ENCODE measurements at places on chromosomes 3 and 15.

DNA sequence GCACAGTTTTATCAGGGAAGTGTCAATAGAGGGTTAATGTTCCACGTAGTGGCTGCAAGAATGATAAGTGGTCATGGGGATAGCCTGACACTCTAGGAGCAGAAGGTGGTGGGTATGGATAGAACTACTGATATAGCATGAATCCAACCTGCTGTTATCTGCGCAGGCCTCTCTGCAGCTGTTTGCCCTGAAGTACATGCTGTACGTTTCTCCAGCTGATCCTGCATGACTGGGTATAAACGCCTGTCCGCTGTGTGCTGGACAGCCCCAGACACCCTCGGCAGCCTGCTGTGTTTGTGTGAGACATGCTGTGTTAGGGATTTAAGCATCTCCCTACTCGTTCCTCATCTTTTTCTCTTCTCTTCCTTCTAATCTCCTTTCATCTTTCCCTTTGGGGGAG, 87.1 kb downstream of the LPP start:
- DNase-seq: no peak

DNA sequence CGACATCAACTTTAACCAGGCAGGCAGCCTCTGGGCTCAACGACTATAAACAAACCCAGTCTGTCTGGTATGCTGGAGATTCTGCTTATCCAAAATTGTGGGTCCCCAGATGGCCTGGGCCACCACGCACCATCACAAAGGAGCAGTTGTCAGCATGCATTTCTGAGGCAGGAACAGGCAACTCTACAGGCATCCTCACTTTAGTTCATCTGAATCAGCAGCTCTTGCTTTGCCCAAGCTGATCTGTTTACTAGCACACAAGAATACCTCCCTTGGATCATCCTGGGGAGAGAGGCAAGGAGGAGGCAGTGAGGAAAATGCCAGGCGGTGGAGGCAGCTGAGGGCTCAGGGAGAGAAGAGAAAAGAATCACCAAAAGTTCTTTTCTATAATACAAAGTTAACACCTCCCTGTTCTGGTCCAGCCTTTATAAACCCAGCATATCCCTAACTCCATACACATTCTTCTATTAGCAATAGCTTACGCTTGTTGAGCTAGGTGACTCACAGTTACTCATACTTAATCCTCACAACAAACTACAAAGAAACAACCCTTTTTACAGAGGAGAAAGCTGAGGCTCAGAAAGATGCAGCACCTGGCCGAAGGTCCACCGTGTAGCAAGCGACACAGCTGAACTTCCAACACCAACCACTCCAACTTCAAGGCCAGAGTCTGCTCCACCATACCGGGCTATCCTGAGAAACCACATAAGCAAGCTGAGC, 33.6 kb downstream of the ZDHHC3 start:
- DNase-seq: no peak

DNA sequence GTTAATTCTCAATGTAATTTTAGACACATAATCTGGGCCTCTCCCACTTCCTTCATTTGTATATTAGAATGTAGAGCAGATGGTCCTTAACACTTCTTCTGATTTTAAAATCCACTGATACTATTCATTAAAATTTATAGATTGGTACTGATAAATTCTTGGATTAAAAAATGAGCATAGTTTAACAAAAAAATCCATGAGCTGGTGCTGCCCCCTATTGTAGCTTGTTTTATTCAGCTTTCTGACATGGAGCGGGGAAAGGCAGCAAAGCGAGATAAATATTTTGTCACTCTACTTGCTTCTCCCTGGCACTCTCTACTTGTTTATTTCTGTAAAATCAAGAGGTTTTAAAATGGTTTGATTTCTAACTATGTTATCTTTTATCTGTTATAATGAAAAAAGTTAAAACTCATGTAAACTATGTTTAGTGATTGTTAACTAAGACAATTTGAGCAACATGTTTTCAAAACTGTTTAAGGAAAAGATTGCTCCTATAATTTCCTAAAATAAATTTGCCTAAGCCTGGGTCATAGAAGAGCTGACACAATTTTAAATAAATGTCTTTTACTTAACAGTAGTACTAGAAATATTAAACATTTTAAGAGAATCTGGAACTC, 26.5 kb upstream of the PLOD2 start:
- no peak for DNase-seq

- DNase-seq: no peak
These were observed 35.8 kb downstream of the IQGAP1 start for GRCh38 chr15:90423801-90424319.

DNA sequence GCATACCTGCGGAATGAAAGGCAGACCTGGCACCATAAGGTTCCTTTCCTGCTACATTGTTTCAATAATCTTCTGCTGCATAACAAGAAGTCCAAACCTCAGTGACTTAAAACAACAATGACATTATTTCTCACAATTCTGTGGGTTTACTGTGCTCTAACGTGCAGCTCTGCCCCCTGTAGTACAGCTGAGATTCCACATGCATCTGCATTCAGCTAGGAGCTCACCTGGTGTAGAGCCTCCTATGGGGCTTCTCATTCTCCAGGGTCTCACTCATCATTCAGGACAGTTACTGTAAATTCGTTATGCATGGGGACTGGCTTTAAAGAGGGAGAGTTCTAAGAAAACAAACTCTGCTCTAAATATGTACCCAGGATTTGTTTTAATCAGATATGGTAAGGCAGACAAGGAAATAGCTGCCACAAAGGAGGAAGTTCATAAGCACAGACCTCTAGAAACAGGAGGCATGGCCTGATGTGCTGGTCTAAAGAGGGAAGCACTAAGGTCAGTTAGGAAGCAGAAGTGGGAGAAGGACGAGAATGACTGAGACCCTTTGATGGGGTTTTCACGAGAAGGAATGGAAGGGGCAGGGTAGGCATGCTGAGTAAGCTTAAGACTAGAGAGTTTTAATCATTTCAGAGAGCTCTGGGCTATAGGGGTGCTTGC, 347.0 kb downstream of the NEK10 start:
- no peak for DNase-seq

GRCh38 chr15:57651445-57651844, 55.1 kb upstream of the POLR2M start:
- DNase-seq: no peak

DNA sequence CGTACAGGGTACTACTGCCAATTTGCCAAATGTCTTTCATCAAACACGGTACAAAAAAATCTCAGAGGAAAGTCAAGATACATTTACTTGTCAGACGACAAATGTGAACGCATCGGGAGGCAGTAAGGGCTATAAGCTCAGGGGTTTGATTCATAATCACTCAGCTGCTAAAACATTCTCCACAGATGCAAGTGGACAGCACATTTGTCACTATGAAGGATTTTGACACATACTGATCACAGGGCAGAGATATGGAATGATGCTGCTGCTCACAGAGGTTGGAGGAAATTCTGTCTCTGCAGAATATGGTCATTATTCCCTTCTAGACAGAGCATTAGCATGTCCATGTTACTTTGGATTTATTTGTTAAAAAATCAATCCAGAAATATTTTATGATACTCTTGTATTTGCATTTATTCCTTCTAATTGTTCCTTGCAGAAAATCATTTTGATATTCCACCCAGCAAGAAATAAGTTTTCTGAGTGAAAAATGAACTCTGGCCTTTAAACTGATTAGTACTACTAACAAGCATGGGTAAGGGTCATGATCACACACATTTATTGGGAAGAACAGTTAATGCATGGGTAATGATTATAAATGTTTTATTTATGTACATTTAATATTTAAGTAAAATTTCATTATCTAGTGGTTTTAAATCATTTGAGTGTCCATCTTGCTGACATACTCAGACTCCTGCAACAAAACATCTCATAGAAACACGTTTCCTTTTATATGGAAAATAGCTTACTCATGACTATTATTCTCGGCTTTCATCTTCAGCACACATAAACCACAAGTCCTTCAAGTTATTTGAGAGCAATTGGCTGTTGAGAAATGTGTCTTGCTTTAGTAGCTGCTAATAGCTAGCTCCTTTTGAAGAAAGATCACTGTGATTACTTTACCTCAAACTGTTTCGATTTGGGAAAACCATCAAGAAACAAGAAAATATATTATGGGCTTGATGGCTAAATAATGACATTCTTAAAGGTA, 559.3 kb downstream of the MECOM start:
- no peak for DNase-seq

- DNase-seq: no peak
These were observed 59.1 kb upstream of the PSMD6 start for GRCh38 chr3:64082411-64082810.

DNA sequence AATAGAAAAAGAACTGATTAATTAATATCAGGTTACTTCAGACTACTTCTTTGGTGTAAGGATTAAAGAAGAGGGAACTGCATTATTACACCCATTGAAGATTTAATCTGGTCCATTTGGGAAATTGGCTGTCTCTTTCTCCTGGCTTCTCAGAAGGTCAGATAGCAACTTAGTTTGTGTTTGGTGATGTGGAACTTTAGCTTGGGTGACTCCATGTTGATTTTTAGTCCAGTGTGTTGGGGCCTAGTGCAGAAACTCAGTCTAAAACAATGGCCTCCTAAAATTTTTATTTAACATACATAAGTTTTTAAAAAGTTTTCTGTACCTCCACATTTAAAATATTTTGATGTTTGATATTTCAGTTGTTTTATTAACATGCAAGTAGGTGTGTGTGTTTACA, 27.6 kb upstream of the GPD1L start:
- no peak for DNase-seq

- no peak for DNase-seq
These were observed 509.0 kb upstream of the GOLIM4 start for GRCh38 chr3:168604767-168605166.

DNA sequence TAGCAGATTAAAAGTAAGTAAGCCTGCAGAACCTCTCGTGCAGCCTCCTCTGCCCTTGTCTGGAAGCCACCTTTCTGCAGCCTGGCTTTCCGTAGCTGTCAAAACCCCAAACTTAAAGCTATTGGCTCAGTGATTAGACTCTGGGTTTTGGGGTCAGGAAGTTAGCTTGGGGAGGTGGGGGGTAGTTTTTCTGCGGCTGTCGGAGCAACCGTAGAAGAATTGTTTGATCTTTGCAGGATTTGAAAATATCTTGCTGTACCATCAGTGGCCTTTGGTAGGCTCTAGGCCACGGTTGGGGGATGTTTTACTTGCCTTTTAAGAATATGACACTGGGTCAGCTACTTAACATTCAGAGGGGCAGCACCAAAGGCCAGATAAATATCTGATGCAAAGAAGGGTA, 88.4 kb upstream of the RASGRP1 start:
- peak; percentile 59 for DNase-seq

DNA sequence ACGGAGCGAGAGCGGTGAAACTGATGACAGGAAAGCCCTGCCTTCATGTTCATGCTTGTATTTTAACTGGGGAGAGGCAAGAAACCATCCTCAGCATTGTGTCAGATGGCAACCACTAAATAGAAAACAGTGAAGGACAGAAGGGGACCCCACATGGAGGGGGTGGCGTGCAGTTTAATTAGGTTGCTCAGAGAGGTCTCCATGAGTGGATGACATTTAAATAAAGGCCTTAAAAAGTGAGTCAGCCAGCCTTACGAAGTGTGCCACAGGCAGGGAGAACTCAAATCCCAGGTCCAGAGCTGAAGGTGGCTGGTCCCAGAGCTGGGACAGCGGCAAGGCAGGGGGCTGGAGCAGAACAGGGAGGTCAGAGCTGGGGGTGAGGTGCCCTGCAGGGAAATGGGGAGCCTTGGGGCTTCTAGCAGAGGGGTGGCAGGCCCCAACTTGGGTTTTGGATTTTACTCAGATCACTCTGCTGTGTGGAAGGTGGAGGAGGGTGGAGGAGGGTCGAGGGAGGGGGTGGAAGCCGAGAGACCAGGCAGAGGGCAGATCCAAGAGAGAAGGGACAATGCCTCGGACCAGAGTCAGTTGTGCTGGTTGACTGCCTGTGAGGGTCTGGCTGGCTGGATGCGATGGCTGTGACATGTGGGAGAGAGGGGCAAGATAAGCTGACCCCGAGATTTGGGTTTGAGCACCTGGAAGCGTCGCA, 73.7 kb downstream of the KLF13 start:
- no peak for DNase-seq

- no peak for DNase-seq
These were observed at the start of gene LHFPL4 for GRCh38 chr3:9553021-9553947. Gene LHFPL4 (minus strand): TSS chr3:9553822. CDS start chr3:9552679, 1,143 bp downstream.

GRCh38 chr3:138945709-138946662, 951 bp downstream of the FOXL2 start:
- DNase-seq: no peak

Data from stimulated activated CD4-positive, alpha-beta T cell treated with anti-CD3 and anti-CD28 coated beads, Interleukin-4, amount 100 ng/mL, for 24 hours (primary cell).